Gastrocnemius medialis (tissue), 4 donors: ENCODE measurements at places on chromosomes 12 and 14. TPM values are rescaled to one million over a fixed set of nuclear protein-coding genes. Genes with fewer than 3 reads are reported as not detected.

The ENDOU gene
- 0.16 TPM for total RNA-seq

The PTGDR gene
- 0.84 TPM for total RNA-seq

The MYF6 gene
- total RNA-seq: 1,250 TPM

The C1S gene
- 84.4 TPM for total RNA-seq

GRCh38 chr12:121592320-121592719, 11.5 kb upstream of the KDM2B start:
- DNase-seq: no peak

- DNase-seq: no peak
Observed at GRCh38 chr14:53174918-53175317, 21.8 kb upstream of the DDHD1 start.

GRCh38 chr12:123200414-123200813, 32.5 kb downstream of the MPHOSPH9 start:
- DNase-seq: no peak

DNA sequence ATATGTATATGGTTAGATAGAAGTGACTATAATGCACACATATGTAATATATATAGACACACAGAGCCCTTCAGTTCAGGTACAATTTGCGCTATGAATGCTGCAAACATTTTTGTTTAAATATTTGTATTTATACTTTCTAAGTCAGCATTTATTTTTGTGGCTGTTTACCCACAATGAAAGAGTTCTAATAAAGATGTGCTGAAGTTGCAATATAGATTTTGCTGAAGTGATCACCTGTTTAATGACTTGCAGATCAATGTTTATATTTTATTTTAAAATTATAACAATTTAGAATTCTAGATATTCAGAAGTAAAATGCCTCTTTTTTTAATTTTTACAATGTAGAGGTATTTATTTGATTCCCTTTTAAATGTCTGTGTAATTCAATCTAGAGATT, 3.5 kb downstream of the FOXG1 start:
- DNase-seq: no peak

DNA sequence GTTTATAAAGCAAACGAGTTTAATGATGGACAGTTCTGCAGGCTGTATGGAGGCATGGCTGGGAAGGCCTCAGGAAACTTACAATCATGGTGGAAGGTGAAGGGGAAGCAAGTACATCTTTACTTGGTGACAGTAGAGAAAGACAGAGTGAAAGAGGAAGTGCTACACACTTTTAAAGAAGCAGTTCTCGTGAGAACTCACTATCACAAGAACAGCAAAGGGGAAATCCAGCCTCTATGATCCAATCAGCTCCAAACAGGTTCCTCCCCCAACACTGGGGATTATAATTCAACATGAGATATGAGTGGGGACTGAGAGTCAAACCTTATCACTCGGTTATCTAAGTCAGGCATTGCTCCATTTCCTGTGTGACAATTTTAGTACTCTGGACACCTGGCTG, 189.9 kb upstream of the CNTN1 start:
- DNase-seq: no peak

GRCh38 chr12:108803428-108804105, 53.8 kb downstream of the SSH1 start:
- peak; percentile 69 for DNase-seq
